Kidney (tissue), 22 donors: ENCODE measurements at places on chromosomes 3 and 15. TPM values are rescaled to one million over a fixed set of nuclear protein-coding genes. Genes with fewer than 3 reads are reported as not detected.

GRCh38 chr15:22871481-22872086 lies 33.1 kb downstream of the NIPA2 start:
- DNase-seq, result no peak

Gene SLC6A11
- total RNA-seq, result 0.38 TPM

Gene PIERCE2
- total RNA-seq, result 2.7 TPM

Gene DHFR2
- 9.9 TPM for total RNA-seq

DNA sequence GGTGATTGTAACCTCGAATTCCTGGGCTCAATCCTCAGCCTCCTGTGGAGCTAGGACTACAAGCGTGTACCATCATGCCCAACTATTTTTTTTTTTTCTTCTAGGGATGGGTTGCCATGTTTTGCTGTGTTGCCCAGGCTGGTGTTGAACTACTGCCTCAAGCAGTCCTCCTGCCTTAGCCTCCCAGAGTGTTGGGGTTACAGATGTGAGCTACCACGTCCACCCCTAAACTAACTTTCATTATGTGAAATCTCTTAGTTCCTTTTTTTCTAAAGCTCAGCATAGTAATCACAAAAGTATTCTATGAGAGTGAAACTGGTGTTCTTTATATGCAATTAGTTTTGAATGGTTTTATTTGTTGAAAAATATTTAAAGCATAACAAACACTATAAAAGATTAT lies 92.1 kb downstream of the XRN1 start:
- no peak for DNase-seq

DNA sequence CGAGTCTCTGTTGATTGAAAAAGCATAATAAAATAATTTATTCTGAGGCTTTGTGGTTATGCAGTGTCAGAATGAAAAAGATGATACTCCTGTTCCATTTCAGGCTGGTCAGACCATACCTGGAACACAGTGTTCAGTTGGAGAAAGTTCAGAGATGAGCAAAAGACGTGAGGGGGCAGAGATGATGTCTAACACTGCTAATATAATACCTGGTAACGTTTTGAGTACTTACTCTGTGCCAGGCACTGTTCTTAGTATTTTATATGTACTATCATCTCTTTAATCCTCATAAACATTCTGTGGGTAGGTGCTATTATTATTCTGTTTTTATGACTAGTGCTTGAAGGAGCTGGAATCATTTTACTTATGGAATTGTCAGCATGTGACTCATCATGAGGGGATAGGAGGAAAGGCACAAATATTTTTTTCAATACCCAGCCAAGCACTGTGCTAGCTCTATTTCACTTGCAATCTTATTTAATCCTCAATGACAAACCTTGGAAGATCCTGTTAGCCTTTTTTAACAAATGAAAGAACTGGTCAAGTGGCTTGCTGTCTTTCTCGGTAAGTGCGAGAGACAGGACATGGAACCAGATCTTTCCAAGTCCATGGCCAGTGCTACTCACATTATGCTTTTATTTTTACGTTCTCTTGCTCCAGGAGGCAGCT lies 31.8 kb downstream of the IQGAP1 start:
- DNase-seq, result no peak

GRCh38 chr15:36218322-36218721 lies 361.1 kb upstream of the CDIN1 start:
- DNase-seq, result no peak

- no peak for DNase-seq
Measured at GRCh38 chr3:56102032-56102431, 366.2 kb downstream of the ERC2 start.

- no peak for DNase-seq
Measured at GRCh38 chr15:89769366-89769765, 6.8 kb upstream of the MESP2 start.

DNA sequence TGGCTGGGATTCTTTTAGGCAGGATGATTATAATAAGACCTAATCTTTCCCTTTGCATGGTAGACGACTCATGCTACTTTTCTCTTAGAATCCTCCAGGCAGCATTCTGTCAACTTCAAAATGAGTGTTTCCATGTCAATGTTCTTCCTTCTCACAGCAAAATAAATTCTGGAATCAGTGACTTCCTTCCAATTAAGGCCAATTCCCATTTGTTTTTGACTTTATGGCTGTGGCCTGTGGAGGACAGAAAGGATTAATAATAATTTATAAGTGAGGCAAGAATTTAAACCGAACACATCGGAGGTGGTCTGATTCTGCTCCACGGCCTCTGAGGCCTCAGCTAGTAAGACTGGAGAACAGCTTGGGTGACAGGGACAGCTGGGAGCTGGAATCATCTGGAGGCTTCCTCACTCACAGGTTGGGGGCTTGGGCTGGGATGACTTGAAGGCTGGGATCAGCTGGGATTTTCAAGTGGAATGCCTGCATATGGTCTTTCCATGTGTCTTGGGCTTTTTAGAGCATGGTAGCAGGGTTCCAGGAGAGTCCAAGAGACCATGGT lies 241.8 kb upstream of the MCTP2 start:
- no peak for DNase-seq

Gene SLC9C1
- 1.2 TPM for total RNA-seq

DNA sequence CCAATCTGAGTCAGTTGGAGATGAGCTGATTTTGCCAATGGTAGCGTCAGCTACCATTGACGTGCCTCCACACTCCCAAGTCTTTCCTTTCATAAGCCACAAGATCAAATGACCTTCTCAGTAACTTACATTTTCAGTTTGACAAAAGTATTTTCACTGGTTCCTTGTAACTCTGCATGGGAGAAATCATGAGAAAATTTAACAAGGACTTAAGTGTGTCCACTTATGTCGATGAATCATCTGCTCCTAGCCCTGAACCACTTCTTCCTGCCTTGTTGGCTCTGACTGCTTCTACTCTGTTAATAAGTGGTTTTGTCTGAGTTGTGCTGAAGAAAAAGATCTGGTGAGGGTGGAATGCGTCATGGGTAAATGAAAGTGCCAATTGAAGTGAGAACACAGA lies 101.2 kb downstream of the NFKBIZ start:
- DNase-seq, result no peak

Gene SLC22A13
- 0.16 TPM for total RNA-seq

DNA sequence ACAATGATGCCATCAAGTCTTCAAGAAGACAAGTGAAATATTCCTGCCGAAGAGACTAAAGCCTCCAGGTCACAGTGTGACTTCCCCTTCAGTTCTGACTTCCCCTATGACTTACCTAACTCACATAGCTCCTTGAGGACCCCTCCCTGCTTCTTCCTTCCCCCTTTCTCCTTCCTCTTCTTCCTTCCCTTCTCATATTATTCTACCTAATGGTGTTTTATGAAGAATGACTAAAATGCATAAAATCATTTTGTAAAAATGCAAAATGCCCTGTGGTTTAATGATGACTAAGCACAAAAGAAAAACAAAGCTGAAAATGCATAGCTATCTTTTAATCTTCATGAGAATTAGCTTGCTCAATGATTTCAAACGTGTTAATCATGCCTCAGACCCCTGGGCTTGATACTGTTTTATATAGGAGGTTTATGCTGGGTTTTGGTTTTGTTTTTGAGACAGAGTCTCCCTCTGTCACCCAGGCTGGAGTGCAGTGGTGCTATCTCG lies 26.1 kb upstream of the TM4SF4 start:
- no peak for DNase-seq

- DNase-seq, result no peak
Measured at GRCh38 chr3:14554715-14555114, 14.6 kb upstream of the GRIP2 start.

GRCh38 chr3:122515870-122516269 lies 1.1 kb upstream of the KPNA1 start:
- no peak for DNase-seq

- peak; percentile 6 for DNase-seq
Measured at GRCh38 chr3:52779011-52779836, 1.8 kb downstream of the ITIH1 start.

GRCh38 chr15:63678393-63678792 lies 81.2 kb downstream of the FBXL22 start:
- no peak for DNase-seq

DNA sequence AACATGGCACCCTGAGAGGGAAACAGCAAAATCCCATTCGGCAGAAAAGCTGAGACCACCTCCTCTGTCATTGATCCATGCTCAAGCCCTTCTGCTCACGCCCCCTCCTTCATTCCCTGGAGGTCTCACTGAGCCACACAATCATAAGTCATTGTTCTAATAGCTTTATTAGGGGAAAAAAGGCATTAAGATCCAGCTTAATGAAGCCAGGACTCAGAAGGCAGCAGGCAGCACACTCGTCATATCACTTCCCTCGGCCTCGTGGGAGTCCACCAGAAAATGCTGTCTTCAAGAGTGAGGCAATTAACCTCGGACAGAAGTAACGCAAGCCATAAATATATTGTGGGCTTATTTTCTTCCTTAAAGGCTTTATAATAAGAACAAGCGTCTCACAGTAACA lies 153.9 kb upstream of the PPP2R3A start:
- no peak for DNase-seq

DNA sequence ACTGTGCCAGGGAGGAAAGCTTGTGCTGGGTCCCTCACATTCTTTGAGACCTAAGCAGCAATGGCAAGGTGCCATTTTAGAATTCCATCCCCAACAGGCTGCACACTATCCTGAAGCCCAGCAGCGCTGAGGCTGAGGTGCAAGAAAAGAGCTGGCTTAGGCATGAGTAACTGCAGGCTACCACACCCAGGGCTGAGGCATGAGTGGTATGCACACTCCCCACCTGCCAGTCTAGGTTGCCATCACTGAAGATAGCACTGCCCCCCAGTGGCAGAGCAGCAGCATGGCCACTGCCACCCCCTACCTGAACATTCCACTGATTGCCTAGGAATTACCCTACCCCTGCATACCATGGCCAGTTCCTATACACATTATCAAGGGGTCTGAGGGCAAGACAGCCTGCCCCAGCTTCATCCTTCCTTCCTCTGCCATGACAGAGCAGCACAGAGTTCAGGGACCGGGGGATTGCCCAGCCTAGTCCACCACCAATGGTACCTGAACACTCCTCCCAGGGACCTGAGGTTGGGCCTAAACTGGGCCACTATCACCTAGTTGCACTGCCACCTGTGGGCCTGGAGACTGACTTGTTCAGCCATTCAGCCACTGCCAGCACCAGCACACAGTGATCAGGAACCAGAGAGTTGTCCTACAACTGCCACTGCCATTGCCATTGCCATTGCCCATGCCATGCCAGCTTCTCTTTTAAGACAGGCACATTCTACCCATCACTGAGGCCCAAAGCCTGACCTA lies 129.8 kb downstream of the SATB1 start:
- DNase-seq, result peak; percentile 46

GRCh38 chr3:65556934-65557577 lies 481.7 kb downstream of the MAGI1 start:
- no peak for DNase-seq

DNA sequence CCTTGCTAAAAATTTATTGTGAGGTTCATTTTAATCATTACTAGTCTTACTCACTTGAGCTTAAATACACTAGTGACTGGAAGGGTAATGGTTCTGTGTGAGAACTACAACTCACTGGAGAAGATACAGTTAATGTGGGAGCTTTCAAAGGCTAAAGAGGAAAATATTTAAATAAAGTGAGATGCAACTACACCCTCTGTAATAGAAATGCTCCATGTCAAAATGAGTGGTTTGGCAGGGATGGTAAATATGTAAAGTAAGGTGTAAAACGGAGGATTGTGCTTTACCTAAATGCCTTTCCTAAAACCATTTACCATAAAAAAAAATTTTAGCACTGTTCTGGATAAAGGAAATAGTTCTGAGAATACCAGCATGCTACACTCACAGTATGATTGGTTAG lies 15.3 kb downstream of the LRRC57 start:
- no peak for DNase-seq

DNA sequence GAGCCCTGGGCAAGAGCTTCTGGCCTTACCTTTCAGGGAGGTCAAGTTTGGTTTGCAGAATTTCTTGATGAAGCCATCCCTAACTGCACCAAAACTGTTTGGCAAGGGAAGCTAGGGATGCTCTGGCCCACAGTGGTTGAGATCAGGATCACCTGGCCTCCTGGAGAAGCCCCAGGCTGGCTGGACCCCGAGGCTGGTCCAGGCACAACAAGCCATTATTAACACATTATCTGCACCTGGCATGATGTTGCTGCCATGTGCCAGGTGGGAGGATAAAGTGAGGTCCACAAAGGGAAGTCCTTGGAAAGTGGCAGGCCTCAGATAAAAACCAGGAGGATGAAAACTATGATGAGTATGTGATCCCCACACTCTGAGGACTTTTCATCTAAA lies 35.9 kb upstream of the DUSP7 start:
- no peak for DNase-seq

GRCh38 chr3:99874237-99875002 lies 56.8 kb downstream of the CMSS1 start:
- no peak for DNase-seq

GRCh38 chr15:61794276-61794675 lies 266.0 kb downstream of the VPS13C start:
- DNase-seq, result no peak

Gene CCDC71
- 27.6 TPM for total RNA-seq

DNA sequence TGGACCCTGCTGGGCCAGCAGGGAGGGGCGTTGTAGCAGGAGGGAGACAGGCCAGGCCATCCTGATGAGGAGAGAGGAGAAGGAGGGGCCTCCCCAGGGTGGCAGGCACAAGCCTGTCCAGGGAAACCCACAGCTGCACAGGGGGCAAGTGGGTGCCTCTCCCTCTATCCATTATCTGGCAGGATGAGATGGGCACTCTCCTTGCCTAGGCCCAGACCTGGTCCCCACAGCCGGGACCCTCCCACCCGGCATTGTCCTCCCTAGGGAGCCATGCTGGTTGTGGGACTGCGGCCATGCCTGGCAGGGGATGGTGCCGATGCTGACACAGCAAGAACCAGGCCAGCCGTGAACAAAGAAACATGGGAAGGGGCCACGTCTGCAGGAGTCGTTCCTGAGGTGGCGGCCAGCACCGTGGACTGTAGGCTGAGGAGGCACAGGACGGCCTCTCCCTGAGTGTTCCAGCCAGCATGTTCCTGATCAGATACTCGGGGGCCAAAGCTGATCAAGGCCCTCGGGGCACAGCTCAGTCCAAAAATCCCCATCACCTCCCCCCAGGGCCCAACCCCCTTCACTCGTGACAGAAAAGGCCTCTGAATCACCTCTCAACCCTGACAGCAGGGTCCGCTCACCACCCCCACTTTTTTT lies 19.2 kb upstream of the CYP11A1 start:
- DNase-seq, result no peak

- DNase-seq, result peak; percentile 33
Measured at GRCh38 chr15:100671858-100672543, 69.6 kb downstream of the ASB7 start.

GRCh38 chr3:52848617-52849016 lies 13.8 kb upstream of the MUSTN1 start:
- peak; percentile 27 for DNase-seq

DNA sequence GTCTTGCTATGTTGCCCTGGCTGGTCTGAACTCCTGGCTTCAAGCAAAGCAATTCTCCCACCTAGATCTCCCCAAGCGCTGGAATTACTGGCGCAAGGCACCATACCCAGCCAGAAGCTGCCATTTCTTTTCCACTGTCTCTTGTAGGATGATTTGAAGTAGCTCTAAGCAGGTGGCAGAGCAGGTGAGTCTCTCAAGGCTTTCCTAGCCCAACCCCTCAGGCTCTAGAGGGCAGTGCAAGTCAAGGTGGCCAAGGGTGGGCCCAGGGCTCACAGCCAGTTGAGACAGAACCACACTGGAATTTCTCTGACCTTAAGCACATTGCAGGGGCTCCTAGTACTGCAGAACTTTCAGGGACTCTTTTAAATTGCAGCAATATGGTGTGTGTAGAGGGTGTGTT lies 15.6 kb upstream of the DAG1 start:
- no peak for DNase-seq

Gene LCTL
- not detected for total RNA-seq
